CD8-positive, alpha-beta memory T cell (primary cell): ENCODE measurements at places on chromosomes 16 and 17. TPM values are rescaled to one million over a fixed set of nuclear protein-coding genes. Genes with fewer than 3 reads are reported as not detected.

GRCh38 chr16:10729104-10730048 is 14.3 kb upstream of the NUBP1 start:
- DNase-seq = no peak

DNA sequence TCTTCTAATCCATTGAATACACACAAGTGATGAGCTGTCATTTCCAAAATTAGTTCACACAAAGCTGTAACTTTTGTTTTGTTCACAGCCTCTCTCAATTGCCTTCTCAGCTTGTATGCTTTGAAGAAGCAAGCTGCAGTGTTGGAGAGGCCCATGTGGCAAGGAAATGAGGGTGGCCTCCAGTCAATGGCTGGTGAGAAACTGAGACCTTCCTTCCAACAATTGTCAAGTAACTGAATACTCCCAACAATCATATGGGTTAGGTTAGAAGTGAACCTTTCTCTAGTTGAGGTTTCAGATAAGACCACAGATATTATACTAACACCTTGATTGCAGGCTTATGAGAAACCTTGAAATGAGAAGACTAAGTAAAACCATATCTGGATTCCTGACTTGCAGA is 82.4 kb upstream of the SOX9 start:
- DNase-seq = no peak

DNA sequence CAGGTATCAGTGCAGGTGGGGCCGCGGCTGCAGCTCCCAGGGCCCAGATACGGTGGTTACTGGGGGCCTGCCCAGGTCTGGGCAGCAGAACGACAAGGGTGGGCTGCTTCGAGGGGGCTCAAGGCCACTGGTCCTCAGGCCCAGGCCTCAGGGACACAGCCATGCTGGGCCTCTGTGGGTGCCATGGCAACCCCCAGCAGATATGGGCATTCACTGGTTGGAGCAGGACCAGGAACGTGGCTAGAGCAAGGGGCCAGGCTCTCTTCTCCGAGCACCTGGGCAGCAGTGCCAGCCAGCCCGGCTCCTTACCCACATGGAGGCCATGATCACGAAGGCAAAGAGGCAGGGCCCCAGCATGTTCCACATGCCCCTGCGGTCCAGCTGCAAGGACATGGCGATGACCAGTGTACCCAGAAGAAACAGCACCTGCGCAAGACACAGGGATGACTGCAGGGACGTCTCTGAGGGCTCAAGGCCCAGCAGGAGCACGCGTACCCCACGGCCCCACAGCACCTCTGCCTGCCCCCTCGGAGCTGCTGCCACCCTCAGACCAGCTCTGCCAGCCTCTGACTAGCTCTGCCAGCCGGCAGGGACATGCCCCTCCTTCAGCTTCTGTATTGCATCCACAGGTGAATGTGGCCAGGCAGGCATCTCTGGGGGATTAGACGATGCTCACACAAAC is 2.1 kb upstream of the MRPL28 start:
- DNase-seq = no peak

DNA sequence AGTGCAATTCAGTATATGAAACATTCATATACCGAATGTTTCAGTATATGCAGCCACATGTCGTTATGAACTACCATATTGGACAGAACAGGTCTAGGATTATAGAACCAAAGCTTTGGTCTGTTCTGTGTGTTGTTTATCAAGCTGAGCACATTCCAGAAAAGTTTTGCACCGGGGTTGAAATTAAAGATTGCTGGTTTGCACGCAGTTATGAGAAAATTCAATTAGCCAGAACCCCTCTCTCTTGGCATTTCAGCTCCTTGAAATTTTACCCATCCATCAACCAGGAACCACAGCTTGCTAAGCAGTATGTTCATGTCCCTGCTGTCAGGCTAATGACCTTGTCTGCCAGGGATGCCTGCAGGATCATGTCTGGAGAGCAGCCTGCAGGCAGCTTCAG is 9.5 kb downstream of the KRT32 start:
- no peak for DNase-seq

GRCh38 chr17:36197387-36197703 is 787 bp upstream of the CCL3L1 start:
- DNase-seq = no peak

GRCh38 chr17:14794961-14795360 is 470.2 kb downstream of the PMP22 start:
- no peak for DNase-seq

DNA sequence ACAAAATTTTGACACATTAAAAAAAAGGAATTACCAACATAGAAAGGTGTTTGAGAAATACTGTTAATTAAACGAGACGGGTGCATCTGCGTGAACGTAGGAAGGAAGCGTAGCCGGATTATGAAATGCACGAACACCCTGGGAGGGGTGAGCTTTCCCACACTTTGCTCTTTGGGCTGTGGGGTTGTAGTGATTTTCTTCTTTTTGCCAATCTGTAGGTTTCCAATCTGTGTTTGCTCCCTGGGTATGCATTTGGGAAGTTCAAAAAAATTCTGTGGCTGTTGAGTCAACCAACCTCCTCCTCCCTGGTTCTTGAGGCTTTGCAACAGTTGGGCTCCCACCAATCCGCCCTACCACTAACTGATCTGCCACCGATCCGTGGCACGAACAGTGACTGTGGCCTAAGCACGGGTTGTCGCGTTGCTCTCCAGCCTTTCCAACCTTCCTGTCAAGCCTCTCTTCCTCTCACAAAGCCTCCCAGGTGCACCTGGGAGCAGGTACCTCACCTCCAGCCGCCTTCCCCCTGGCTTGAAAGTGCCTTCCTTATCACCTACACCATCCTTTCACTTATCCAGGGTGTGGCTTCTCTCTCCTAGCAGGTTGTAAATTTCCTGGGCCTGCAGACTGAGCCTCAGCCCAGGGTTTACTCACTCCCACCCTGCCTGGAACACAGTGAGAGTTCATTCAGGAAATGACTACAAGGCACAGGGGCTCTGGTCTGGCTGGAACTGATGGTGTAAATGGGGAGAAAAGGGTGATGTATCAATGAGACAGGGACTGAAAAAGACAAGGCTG is 16.6 kb downstream of the RTN4RL1 start:
- no peak for DNase-seq

DNA sequence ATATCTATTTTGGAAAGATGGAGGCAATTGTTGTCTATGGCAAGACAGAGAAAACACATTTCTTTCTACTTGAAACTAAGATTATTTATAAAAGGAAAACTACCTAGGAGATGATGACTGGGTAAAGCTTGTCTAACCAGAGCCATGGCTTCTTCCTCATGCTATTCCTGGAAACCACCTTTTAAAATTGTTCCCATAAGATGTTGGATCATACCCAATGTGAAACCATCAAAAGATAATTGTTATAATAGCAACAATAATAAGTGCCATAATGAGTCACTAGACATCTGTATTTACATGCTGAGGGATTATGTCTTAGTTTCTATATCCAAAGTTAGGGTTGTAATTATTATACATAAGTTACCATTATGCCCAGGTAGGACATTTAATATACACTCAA is 428.4 kb downstream of the KCNJ2 start:
- DNase-seq = no peak

GRCh38 chr16:86651013-86651627 is 72.8 kb downstream of the FOXL1 start:
- no peak for DNase-seq

GRCh38 chr16:50991006-50991405 is 160.1 kb downstream of the SALL1 start:
- no peak for DNase-seq

DNA sequence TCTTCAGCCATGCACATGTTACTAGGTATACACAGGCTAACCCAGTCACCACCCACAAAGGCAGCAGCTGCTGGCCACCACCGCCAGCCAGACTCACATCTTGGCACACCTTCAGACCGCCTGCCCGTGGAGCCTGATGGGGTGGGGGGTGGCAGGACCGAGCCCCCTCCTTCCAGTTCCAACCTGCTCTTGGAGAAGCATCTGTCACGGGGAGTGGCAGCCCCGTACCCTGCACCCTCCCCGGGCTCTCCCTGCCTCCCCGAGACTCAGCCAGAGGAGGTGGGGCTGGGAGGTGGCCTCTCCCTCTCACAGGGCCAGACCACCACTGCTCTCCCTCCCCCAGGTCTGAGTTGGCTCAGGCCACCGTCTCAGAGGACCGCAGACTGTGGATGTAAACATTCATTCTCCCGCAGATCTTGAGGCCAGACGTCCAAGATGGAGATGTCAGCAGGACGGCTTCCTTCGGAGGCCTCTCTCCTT is 11.3 kb upstream of the RBFOX3 start:
- no peak for DNase-seq

GRCh38 chr17:82103553-82104451 is 5.8 kb upstream of the FASN start:
- DNase-seq = no peak

GRCh38 chr16:23869052-23869451 is 33.3 kb downstream of the PRKCB start:
- DNase-seq = peak; percentile 51

DNA sequence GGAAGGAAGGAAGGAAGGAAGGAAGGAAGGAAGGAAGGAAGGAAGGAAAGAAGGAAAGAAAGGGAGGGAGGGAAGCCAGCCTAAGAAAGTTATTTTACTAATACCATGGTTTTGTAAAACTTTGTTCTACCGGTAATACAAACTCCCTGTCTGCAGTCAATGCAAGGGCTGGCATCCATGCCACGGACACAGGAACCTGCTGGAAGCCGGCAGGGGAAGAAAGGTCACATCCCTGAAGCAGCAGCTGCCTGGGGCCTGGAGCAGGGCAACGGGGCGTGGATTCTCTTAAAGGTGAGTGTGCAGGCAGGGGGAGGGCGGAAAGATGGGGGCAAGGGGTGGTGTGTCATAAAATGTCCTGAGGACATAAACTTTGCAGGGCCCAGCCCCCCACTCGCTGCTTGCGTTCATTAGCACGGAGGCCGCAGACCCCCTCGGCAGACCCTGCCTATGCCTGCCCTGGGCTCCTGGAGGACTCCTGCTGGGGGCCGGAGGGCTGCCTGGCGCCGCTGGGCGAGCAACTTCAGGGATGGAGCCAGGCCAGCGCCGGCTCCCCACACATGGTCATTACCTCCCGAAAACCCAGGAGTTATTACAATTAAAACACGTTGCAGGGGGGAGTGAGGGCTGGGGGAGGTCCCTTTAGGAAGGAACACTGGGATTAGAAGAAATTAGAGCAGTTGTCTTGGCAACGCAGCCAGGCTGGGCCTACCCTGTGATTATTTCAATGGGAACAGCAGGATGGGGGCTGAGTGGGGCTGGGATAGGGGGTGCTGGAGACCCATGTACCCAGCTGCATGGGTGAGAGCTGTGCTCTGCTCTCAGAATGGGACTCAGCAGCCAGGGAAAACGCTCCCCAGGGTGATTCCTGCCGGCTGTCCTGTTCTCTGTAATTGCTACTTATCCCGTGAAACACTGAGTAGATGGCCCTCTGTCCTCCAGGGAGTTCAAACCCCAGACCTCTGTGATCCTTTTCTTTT is 257.9 kb downstream of the SOX9 start:
- DNase-seq = no peak

- no peak for DNase-seq
These were observed 576.7 kb downstream of the WWOX start for GRCh38 chr16:78675951-78676792.

DNA sequence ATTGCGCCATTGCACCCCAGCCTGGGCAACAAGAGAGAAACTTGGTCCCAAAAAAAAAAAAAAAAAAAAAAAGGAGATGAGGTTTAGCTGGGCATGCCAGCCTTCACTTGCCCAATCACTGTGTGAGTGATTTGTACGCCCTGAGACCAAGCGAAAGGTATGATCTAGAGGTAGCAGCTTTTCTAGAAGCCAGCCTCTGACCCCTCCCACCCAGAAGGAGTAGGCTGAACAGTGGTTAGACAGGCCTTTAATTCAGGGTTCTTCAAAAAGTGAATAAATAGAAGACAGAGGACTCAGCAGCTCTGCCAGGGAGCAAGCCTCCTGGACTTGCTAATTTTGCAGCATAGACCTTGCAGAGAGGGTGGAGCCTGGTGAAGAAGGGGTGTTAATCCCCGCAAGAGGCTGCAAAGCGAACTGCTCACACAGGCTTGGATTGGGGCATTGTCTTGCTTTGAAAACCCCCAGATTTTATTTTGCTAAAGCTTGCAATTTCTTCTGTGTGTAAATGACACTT is 7.1 kb upstream of the CYTH1 start:
- no peak for DNase-seq

- DNase-seq = no peak
These were observed 64.4 kb downstream of the EFCAB5 start for GRCh38 chr17:30005709-30006320.

GRCh38 chr16:75189638-75190245 is 17.2 kb downstream of the CTRB2 start:
- no peak for DNase-seq

- peak; percentile 84 for DNase-seq
These were observed 45.8 kb upstream of the PVALEF start for GRCh38 chr17:81119223-81120148.

DNA sequence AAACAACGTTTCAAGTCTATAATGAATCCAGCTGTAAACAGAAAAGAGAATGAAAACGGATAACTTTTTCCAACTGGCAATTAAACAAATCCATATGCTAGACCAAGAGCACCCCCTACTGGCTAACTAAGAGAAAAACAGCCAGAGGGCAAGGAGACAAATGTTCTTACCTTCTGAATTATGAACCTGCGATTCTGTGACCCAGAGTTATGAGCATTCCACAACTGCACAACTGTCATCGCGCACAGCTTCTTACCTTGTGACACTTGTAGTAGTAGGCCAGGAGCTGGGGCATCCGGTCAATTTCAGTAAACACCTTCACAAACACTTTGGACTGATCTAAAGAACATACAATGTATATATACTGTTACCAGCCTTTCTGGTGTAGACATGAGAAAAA is 18.6 kb downstream of the COG7 start:
- DNase-seq = no peak

DNA sequence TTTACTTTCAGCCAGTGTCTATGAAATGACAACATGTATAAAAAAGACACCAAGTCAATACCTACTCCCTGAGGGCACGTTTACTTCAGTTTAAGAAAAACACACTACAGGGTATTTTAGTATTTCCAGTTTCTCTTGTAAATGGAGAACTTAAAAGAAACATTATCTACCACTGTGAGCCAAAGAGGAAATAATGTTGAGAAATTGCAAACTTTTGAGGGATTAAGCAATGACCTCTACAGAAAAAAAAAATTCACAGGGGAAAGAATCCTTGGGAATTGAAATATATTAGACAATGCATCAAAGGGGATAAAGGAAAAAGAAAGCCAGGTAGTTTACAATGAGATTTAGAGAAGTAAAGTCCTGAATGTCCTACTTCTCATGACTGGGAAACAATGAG is 126.0 kb downstream of the KCNJ2 start:
- no peak for DNase-seq

- no peak for DNase-seq
These were observed 13.0 kb upstream of the ZFP3 start for GRCh38 chr17:5065227-5065744.

MRPL38 gene
- total RNA-seq = 171 TPM

NEUROD2 gene
- not detected for total RNA-seq

UTS2R gene
- not detected for total RNA-seq

BTBD17 gene
- not detected for total RNA-seq

KRTAP2-1 gene
- not detected for total RNA-seq

CBLN1 gene
- total RNA-seq = not detected

KRT17 gene
- not detected for total RNA-seq

HOXB13 gene
- total RNA-seq = not detected

METTL26 gene
- total RNA-seq = 129 TPM

KRT40 gene
- total RNA-seq = not detected

GRAPL gene
- 2.6 TPM for total RNA-seq

CDRT15 gene
- not detected for total RNA-seq
